NCI-H1048 (cell line): ENCODE measurements at places on chromosomes 2 and 18.

DNA sequence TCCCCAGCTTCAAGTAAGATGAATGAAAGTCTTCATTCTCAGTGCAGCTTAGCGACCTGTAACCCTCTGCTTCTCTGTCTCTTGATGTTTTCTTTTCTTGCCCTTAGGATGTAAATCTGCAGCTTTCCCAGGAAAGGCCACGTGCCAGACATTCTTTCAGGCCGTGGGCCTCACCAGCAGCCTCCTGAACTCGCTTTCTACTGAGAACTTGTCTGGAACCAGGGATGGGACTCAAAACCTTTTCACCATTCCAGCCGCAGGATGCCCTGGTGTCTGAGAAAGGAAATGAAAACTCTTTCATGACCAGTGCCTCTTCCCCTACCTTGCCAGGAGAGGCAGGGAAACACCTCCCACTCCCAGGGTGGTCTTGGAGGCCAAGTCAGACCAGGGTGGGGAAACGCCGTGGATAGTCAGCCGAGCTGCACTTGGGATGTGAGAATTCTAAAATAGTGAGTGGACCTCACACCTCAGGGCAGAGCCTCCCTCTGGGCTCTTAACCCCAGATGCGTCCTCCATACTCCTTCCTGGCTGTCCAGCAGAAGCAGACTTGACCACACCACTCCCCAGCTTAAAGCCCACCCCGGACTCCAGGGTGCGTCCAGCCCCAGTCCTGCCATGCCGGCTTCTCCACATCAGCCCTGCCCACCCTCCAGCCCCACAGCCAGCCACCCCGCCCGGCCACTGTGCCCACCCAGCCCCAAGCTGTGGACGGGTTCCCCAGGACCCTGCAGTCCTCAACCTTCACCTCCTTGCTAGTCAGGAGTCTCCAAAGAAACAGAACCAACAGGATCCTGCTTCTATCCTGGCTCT, 115.5 kb downstream of the TWIST2 start:
- DNase-seq: no peak

- DNase-seq: no peak
These were observed 23.5 kb upstream of the PMAIP1 start for GRCh38 chr18:59876310-59876626.

DNA sequence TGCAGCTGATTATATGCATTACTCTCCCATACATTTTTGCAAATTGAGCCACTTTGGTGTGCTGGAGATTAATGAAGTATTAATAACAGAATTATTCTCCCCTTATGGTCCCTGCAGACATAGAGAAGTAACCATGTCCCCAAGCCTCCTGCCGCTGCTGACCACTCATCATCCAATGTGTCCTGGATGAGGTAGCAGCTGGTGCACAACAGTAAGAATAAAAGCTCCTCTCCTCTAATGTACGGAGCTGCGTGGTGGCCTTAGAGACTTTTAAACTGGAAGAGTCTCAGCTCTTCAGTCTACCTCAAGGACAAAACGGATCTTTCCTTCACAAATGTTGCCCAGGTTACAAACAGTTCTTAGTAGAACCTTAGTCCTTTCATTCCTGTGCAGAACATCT, 37.7 kb downstream of the TPO start:
- DNase-seq: no peak

- DNase-seq: no peak
These were observed 109.0 kb downstream of the ACAA2 start for GRCh38 chr18:49704334-49704733.

- DNase-seq: no peak
These were observed 61.7 kb downstream of the HS1BP3 start for GRCh38 chr2:20588918-20589871.

DNA sequence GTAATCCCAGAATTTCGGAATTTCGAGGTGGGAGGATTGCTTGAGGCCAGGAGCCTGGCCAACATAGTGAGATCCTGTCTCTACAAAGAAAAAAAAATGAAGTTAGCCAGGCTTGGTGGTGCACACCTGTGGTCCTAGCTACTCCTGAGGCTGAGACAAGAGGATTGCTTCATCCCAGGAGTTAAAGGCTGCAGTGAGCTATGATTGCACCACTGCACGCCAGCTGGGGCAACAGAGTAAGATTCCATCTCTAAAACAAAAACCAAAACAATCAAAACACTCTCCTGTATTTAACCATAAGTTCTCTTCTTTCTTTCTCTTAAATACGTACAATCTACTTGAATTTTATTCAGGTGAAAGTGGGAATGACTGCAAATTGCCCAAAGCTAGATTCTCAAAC, 33.8 kb upstream of the NEDD4L start:
- DNase-seq: no peak

GRCh38 chr18:51867767-51868166, 472.2 kb upstream of the DCC start:
- DNase-seq: no peak

DNA sequence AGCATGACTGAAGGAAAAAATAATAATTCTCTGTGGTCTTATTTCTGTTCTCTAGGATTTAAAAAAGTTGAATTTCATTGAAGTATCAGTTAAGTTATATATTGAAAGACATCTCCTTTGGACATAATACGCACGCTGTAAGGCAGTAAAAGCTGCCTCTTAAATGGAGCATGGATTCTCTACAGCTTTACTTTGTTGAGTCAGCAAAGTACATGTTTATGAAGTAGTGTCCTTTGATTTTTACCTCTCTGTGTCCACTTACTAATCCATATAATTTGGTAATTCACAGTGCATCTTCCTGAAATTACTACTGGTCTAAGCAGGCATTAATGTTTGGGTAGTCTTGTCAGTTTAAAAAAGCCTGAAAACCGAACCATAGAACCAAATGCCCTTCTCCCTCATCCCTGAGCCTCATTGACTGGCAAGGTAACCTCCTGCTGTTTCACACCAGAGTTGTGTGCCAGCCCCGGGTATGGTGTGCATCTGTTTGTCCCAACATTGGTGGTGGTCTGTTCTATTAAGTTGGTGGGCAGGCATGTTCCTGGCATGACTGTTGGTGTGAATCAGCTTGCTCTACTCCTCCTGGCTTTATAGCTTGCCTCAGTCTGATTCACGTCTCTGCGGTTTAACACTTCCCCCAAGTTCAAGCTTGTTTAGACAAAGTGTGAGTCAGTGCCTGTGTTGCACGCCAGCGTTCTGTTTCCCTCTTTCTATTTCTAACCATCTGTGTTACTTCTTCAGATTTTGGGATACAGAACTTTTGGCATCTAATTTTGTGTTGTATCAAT, 71.0 kb upstream of the ITM2C start:
- DNase-seq: no peak

GRCh38 chr2:42052702-42053481, 5.1 kb downstream of the PKDCC start:
- no peak for DNase-seq

- no peak for DNase-seq
These were observed 74.2 kb downstream of the RAB31 start for GRCh38 chr18:9782073-9782857.

DNA sequence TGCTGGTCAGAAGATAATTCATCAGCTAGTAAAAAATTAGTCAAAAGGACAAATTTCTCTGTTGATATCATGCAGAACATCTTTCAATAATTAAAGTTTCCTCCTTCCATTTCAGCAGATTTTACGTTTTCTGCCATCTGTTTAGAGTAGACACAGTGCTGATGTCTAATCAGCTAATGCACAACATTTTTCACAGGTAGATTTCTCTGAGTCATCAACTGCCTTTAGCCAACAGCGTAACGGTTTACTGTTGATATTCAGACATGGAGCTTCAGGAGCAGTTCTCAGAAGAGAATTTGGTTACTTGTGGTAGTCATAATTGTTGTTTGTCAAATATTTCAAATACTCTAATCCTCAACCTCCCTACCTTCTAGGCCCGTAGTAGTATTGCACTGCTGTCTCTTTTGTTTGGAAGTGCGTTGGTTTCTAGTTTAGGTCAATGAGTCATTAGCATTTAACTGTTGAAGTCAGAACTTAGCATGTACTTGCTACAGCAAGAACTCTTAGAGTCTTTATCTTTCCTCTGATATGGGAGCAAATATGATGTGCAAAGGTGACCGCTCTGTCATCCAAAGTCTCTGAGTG, 86.8 kb upstream of the TFPI start:
- DNase-seq: no peak

DNA sequence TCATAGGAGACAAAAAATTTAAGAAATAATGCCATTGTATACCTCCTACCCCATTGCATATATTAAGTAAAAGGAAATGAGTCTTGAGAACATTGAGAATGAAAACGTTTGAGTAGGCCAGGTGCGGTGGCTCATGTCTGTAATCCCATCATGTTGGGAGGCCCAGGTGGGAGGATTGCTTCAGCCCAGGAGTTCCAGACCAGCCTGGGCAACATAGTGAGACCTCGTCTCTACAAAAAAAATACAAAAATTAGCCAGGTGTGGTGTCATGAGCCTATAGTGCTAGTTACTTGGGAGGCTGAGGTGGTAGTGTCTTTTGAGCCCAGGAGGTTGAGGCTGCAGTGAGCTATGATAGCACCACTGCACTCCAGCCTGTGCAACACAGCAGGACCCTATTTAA, 107.7 kb upstream of the MGAT5 start:
- no peak for DNase-seq

DNA sequence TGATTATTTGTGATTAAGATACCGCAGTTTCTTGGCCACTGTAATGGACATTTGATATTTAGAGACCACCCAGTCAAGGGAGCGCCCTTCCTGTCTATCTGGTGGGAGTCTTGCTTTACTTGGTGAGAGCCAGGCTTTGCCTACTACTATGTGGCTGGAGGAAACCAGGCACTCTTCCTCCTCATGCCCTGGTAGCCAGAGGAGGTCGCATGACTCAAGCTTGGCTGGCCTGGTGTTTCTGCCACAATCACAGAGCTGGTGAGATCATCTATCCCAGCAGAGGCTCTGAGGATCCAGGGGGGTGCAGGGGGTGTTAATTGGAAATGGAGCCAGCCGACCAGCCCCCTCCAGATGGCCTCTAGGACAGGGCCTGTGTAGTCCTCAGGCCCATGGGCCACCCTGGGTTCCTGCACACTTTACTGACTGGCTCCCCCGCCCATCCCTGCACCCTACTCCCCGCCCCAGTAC, 46.8 kb upstream of the BIN1 start:
- DNase-seq: no peak

DNA sequence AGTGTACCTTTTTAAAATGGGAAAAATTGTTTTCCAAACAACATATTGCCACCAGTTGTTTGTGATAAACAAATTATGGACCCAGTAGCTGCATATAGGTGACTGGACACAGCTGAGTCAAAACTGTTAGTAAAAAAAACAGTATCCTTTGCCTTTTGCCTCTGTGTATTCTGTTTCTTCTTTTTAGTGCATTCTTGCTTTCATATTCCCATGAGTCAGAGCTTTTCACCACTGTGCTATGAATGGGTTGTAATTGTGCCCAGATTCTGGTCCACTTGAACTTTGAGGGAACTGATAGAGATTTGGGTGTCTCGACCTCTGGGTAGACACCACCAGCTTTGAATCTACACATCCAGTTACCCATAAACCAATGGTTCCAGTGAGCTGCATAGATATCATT, 1441.9 kb upstream of the ZEB2 start:
- no peak for DNase-seq

DNA sequence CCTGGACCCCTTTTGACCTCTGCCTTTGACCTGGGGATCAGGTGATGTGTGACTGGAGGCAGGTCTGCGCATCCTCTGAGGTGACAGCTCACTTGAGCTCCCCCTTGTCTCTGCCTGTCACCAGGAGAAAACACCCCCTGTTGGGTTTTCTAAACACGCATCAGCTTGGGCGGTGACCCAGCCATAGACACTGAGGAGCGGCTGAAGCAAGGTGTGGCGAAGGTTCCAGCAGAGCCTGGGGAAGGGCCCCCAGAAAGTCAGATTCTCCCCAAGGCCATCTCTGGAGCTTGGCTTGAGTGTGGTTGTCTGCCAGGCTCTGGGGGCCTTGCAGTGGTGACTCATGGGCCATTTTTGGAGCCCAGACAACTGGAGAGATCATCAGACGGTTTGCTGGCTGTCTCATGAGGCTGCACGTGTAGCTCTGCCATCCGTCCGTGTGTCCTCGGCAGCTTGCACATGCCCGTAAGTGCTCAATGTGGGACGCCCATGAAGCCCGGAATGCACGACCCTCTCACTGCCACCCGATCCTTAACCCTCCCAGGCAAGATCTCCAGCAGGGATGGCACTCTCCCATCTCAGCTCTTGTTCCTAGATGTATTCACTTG, 29.4 kb downstream of the SIX3 start:
- no peak for DNase-seq

GRCh38 chr18:53745986-53746385, 478.5 kb downstream of the MBD2 start:
- no peak for DNase-seq

GRCh38 chr2:85889627-85890281, 964 bp upstream of the ST3GAL5 start:
- no peak for DNase-seq

GRCh38 chr2:53452957-53453748, 314.5 kb upstream of the CHAC2 start:
- DNase-seq: no peak
